ENCODE measurements at places on chromosomes 11 and 22. TPM values are rescaled to one million over a fixed set of nuclear protein-coding genes. Genes with fewer than 3 reads are reported as not detected.

- no peak for DNase-seq
Measured at GRCh38 chr22:49704345-49705215, 123.1 kb downstream of the BRD1 start.

DNA sequence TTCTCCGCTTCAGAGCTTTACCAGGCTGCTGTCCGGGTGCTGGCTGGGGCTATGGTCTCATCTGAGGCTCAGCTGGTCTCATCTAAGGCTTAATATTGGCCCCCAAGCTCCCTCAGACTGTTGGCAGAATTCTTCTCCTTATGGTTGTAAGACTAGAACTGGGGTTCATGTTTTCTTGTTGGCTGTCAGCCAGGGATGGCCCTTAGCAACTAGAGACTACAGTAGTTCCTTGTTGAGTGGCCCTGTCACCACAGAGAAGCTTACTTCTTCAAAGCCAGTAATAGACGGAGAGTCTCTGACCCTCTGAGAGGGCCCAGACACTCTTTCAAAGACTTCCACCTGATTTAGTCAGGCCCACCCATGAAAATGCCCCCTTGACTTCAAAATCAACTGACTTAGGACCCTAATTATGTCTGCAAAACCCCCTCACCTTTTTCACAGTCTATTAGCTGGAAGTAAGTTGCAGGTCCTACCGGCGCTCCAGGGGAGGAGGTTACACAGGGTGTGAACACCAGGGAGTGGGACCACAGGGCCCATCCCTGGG, 24.2 kb upstream of the TREH start:
- DNase-seq = no peak

DNA sequence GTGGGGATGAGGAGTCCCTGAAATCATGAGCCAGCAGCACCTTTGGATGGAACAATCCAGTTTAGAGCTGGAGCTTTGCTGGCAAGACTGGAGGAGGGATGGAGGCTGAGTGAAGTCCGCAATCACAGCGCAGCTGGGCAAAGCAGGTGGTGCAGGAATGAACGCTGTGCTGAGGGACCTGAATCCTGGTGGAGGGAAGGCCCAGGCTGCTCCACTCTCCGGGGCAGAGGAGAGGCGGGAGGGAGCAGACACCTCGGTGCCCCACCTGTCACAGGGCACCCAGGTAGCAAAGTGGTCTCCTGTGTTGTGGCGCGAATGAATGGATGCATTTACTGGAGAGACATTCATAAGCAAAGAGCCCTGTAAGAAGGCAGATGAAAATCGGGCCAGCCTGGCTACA, 124.8 kb upstream of the ANO1 start:
- DNase-seq = no peak

Gene FAM83F
- 3.7 TPM for polyA plus RNA-seq

- no peak for DNase-seq
Measured at GRCh38 chr11:10894666-10895065, 36.8 kb upstream of the ZBED5 start.
